ENCODE measurements at places on chromosomes 2 and 18. TPM values are rescaled to one million over a fixed set of nuclear protein-coding genes. Genes with fewer than 3 reads are reported as not detected.

Gene OSBPL1A
- polyA plus RNA-seq, result 24.9 TPM

Gene CCBE1
- not detected for polyA plus RNA-seq

Gene RND3
- 143 TPM for polyA plus RNA-seq

Gene NDC80
- 1.7 TPM for polyA plus RNA-seq

Data from neural cell (in vitro differentiated cells).